Bronchus fibroblast of lung (primary cell): ENCODE measurements at places on chromosomes 11 and 22. TPM values are rescaled to one million over a fixed set of nuclear protein-coding genes. Genes with fewer than 3 reads are reported as not detected.

The PANX3 gene
- total RNA-seq: not detected in 2 replicates

The OR52A1 gene
- total RNA-seq: not detected in 2 replicates

The GAB4 gene
- not detected in 2 replicates for total RNA-seq

The WNT7B gene
- 2.5 and 3.4 TPM in 2 replicates for total RNA-seq

The YPEL4 gene
- total RNA-seq: 0.17 and 0.45 TPM in 2 replicates

The RFPL2 gene
- total RNA-seq: not detected in 2 replicates

The SYT7 gene
- 0.30 and 0.67 TPM in 2 replicates for total RNA-seq

The MLC1 gene
- total RNA-seq: not detected in 2 replicates

The ACR gene
- total RNA-seq: not detected in 2 replicates

The MFNG gene
- 0.15 TPM in 1 of 2 replicates, not detected in the other for total RNA-seq

The DRICH1 gene
- total RNA-seq: not detected in 2 replicates

The RAB38 gene
- total RNA-seq: 6.2 and 7.0 TPM in 2 replicates

The TRIM5 gene
- 14.1 and 15.6 TPM in 2 replicates for total RNA-seq

The PKNOX2 gene
- 0.84 and 1.2 TPM in 2 replicates for total RNA-seq

The RBX1 gene
- total RNA-seq: 114 and 122 TPM in 2 replicates

The MYBPC3 gene
- not detected in 2 replicates for total RNA-seq

The GPHA2 gene
- total RNA-seq: not detected in 2 replicates

The LIN7C gene
- total RNA-seq: 21.7 and 27.6 TPM in 2 replicates

The OVOL1 gene
- total RNA-seq: not detected in 2 replicates
